Stromal cell of bone marrow (primary cell): ENCODE measurements at places on chromosomes 5 and 9.

DNA sequence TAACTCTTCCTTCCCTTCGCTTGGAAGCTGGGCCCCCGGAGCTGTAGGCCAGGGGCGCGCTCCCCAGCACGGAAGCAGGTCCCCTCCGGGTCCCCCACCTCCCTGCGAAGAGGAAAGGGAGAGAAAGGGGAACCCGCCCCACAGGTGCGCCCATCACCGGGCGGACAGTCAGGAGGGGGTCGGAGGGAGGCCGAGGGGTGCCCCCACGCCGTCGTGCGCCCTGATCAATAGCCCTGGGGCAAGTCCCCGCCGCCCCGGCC, 793 bp downstream of the AGPAT2 start:
- no peak for DNase-seq

DNA sequence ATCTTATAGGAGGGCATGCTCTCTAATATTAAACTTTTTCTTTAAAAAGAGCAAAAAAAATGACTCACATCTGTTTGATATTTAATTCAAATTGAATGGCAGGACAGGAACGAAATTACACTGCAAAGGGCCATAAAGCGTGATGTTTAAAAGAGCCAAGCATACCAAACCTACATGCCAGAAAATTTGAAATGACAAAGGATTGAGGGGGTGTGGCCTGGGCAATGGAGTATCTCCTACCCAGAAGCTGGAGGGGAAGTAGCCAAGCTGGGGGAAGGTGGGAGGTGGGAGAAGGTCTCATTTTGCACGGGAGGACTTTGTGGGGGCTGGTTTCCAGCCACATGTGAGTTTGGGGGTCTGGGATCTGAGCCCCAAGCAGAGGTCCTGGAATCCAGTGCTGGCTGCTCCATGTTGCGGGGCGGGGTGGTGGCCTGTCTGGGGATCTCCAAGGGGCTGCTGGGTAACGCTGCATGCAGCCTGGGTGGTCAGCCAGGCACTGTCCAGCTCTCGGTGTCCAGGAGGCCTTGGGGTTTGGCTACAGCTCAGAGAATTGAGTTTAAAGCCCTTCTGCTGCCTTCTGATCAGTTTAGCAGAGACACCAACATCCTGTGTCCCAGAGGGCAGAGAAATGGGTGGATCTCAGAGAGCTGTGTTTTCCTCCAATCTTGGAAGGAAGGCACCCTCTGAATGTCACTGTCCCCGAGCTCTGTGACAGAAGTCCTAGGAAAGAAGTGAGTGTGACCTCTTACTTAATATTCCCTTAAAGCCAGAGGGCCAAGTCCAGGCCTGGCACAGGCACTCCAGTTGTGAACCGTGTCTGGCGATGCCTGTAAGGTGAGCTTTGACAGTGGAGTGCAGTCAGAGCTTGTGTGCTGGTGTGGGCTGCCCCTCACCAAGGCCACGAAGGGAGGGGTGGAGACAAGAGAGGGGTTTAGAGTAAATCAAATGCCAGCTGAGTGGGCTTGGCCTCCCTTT, 7.6 kb downstream of the DCANP1 start:
- no peak for DNase-seq

GRCh38 chr5:149651686-149652085, 70.4 kb downstream of the ARHGEF37 start:
- no peak for DNase-seq

DNA sequence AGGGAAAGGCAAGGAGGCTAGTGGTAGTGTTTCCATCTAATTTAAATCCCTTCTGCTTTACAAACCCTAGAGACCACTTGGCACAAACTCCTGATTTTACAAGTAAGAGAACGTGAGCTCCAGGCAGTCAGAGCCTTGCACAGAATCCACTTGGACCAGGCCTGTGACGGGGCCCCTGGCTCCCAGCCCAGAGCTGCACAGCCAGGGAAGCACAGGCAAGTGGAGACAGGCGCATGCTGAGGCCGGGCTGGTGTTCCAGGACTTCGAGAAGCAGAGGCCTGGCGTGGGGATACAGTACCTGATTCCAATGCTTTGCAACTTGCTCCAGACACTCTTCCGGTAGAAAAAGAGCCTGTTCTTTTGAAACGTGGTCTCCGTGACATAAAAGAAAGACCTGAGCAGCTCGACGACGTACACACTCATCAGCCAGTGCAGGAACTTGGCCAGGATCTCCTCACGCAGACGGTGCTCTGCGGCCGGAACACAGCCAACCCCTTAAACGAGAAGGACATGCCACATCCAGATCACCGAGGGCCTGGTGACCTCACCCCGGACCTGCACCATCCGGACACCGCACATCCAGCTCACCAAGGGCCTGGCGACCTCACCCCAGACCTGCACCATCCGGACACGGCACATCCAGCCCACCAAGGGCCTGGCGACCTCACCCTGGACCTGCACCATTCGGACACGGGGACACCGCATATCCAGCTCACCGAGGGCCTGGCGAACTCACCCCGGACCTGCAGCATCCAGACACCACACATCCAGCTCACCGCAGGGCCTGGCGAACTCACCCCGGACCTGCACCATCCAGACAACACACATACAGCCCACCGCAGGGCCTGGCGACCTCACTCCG, 12.5 kb downstream of the TERT start:
- DNase-seq: no peak
